Stimulated activated CD4-positive, alpha-beta T cell treated with anti-CD3 and anti-CD28 coated beads, TNF-alpha, amount 100 ng/mL, for 4 hours (primary cell): ENCODE measurements at places on chromosomes 1 and 21.

DNA sequence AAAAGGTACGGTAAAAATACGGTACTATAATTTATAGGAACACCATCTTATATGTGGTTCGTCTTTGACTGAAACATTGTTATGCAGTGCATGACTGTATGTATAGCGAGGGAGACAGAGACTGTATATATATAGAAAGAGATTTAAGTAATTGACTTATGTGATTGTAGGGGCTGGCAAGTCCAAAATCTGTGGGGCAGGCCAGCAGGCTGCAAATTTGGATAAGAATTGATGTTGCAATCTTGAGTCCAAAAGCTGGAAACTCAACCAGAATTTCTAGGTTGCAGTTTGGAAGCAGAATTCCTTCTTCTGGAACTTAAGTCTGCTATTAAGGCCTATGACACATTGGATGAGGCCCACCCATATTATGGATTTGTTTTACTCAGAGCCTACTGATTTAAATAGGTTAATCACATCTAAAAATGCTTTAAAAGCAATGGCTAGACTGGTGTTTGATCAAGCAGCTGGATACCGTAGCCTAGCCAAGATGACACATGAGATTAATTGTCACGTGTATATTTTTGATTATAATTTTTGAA is 42.0 kb downstream of the LAMC1 start:
- DNase-seq, result no peak

- no peak for DNase-seq
Observed at GRCh38 chr21:45874716-45875415, 106.7 kb upstream of the COL6A1 start.

GRCh38 chr1:110719908-110720307 is 45.2 kb upstream of the KCNA3 start:
- no peak for DNase-seq

DNA sequence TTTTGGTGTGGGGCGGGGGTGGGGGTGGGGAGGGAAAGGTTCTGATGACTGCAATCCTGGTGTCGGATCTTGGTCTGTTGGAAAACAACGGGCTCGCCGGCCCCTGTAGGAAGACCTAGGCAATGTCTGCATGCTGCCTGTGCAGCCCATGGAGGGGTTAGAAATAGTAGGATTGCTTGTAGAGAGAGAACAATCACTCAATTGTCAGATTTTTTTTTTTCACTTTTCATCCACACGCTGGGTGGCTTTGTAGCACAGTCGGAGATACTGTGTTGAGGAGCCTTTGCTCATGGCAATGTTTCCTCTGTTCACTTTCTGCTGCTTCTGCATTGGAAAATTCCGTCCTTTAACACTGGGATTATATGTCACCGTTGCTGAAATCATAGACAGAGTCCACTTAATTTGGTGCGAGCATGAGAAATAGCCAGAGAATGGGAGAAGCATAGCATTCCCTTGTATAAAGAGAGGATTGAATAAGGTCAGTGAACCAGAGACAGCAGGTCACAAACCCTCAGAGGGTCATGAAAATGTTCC is 107.5 kb downstream of the MRPS6 start:
- no peak for DNase-seq

DNA sequence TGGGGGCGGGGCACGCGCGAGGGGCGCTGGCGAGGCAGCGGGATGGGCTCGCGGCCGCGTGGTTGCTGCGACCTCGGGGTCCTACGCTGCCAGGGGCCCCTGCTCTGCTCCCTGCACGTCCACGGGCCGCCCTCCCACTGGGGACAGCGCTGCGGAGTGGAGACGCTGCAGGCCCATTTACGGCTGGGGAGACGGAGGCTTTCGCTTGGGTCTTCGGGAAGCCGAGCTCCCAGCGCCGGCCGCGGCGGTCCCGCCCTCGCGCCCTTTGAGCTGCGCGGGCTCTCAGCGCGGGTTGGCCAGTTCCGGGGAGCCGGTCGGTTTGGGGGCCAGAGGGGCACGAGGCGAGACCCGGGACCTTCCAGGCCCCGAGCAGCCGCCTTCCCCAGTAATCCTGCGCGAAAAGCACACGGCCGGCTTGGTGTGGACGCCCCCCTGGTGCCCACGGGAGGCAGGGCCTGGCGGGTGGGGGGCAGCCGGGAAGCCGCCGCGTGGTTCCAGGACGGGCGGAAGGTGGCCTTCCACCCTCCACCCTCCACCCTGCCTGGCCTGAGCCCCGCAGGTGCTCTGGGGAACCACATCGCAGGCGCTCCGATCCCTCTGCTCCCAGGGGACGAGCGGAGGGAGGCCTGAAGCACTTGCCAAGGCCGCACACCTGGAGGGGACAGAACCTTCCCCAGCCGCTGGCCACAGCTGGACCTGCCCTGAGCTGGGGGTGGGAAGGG is 570 bp upstream of the PEX10 start:
- no peak for DNase-seq

DNA sequence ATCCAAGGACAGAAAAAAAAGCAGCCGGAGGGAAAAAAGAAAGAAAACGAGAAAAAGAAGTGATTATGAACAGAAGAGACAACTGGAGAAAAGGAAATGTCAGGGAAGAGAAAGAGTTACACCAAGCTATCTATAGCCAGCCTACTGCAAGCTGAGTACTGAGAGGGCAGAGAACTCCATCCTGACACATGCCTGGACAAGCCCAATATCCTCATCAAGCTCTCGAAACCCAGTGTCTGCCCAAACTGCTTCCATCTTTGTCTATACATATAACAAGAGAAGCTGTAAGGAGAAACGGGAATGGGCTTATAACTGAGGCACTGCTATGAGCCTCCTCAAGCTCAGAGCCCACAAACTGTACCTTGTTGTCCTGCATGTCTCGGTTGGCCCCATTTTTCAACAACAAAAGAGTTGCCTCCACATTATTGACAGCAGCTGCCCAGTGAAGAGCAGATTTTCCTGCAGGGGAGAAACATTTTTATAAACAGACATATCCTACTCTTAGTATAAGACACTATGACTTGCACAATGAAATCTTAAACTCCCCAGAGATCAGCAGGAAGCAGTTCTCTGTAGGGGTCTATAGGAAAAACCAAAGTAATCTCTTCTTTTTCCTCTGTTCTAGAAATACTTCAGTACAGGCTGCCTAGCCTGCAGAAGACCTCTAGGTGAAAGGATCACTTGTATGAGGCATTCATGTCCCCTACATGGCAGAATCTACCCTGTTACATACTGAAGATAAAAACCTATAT is 21.2 kb upstream of the ADAM30 start:
- DNase-seq, result no peak

DNA sequence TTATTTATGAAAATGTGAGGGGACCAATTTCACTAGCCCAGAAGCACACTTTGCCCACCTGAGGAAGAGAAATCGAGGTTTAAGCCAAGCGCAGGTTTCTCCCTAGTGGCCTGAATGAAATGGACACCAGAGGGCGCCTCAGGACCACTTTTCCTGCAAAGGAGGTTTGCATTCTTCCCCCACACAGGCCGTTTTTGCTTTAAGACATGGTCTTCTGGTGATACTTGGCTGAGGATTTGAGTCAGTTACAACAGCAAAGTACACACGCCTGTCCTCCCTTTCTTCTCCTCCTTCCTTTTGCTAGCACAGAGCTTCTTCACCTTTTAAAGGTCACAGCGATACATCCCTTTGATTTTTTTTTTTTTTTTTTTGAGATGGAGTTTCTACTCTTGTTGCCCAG is 5.4 kb downstream of the PLA2G2E start:
- peak; percentile 58 for DNase-seq

DNA sequence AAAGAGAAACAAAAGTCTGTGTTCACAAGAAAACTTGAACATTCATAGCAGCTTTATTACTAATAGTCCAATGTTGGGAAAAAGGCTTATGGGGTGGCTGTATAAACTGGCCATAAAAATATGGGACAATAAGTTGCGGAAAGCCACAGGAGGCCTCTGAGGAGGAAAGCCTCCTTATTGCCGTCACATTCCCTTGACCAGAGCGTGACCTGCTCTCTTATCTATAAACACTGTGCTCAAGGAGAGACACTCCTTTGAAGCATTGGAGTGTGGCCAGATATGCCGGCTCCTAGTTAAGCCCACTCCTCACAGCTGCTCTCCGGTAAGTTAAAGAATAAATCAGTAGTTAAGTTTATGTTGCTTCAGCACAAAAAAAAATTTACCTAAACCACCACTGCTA is 19.7 kb downstream of the OR6Y1 start:
- DNase-seq, result no peak

- no peak for DNase-seq
Observed at GRCh38 chr1:202656951-202657646, 53.2 kb downstream of the SYT2 start.

DNA sequence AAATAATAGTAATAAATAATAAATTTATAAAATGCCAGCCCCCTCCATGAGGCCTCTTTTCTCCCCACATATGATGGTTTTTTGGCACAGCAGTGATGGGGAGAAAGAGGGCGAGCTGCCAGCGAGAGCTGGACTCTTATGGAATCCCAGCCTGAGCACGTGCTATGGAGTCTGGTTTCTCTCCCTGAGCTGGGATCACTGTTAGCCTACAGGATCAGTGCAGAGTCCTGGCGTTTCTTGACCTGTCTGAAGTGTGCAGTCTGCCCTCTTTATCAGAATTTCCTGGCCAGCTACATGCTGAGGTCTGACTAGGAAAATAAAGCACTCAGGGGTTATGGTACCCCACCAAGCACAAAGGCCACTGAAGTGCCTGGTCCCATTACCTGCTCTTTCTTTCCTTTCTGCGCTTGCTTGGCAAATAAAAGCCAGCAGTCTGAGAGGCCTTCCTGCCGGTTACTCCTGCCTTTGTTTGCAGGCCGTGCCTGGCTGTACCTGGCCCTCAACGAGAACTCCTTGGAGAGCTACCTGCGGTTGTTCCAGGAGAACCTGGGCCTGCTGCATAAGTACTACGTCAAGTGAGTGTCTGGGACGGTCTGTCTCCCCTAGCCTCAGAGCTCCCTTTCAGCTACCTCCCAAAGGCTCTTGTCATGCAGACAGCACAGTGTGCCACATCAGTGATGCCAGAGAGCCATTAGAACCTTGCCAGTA is 18.5 kb upstream of the SLC25A34 start:
- no peak for DNase-seq

- no peak for DNase-seq
Observed at GRCh38 chr1:181936768-181937581, 124.5 kb downstream of the ZNF648 start.

GRCh38 chr1:183353597-183353996 is 64.6 kb downstream of the NMNAT2 start:
- DNase-seq, result no peak

DNA sequence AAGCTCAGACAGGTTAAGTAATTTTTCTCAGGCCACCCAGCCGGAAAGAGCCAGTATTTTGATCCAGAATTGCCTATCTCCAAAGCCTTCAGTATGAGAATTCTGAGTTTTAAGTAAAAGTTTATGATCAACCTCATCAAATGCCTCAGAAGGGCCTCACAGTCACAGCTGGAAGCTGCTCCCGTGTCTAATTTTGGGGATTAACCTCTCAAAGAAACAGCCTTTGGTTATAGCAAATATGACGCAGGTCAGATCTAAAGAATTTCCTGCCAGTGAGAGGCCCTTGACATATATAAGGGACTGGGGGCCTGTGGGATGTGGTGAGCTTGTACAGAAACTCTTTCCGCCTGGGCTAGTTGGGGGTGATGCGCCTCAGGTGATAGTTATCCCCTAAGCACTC is 2.3 kb downstream of the EXTL1 start:
- no peak for DNase-seq
